Heart right ventricle (tissue), 16 donors: ENCODE measurements at places on chromosomes 4 and X. TPM values are rescaled to one million over a fixed set of nuclear protein-coding genes. Genes with fewer than 3 reads are reported as not detected.

- DNase-seq, result no peak
- H3K4me1 ChIP-seq, result peaks cover 37% of the 10 kb centered on the region
- H3K4me3 ChIP-seq, result no peak overlapping the region
Observed at GRCh38 chr4:41590591-41590990, 52.6 kb downstream of the LIMCH1 start.

- no peaks in the 10 kb centered on the region for H3K27me3 ChIP-seq
- H3K4me3 ChIP-seq, result no peak overlapping the region
- DNase-seq, result no peak
- no peak overlapping the region for H3K27ac ChIP-seq
Observed at GRCh38 chrX:138026211-138026610, 460.3 kb downstream of the ZIC3 start.

DNA sequence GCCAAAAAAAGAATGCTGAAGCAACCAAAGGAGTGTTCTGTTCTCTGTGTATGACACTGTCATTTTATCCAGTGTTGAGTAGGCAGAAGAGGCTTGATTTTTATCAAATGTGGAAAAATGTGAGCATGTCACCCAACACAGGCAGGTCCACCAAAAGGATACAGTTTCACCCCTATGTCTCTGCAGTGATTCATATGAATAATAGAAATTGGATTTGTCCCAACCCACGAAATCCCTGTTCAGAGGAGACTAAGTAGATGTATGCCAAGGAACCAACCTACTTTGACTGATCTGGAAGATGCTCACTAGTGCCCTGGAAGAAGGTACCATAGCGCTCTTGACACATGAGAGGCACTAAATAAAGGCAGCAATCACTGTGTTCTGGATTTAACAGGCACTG is 72.5 kb downstream of the FGF13 start:
- no peak overlapping the region for H3K4me3 ChIP-seq
- DNase-seq, result no peak
- H3K36me3 ChIP-seq, result no peaks in the 10 kb centered on the region
- H3K4me1 ChIP-seq, result no peaks in the 10 kb centered on the region
- no peak overlapping the region for H3K27ac ChIP-seq

CXCL3 gene
- 5.1 TPM for total RNA-seq

MAD2L1 gene
- 3.3 TPM for total RNA-seq
